CD8-positive, alpha-beta memory T cell (primary cell): ENCODE measurements at places on chromosomes 3 and 15. TPM values are rescaled to one million over a fixed set of nuclear protein-coding genes. Genes with fewer than 3 reads are reported as not detected.

DNA sequence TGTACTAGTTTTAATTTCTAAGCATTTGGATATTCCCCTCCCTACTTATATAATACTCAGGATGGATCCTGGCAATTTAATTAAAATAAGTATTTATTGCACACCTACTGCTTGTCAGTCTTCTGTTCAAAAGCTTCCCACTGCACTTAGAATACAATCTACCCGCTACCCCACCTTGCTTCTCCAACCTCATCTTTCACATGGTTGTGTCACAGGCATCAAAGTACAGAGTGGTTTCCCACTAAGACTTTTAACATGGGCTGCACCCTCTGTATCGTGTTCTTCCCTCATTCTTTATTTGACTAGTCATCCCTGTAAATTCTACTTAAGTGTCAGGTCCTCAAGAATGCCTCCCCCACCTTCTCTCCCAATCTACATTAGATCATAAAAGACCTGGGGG is 35.0 kb downstream of the RIOX2 start:
- DNase-seq: no peak

DNA sequence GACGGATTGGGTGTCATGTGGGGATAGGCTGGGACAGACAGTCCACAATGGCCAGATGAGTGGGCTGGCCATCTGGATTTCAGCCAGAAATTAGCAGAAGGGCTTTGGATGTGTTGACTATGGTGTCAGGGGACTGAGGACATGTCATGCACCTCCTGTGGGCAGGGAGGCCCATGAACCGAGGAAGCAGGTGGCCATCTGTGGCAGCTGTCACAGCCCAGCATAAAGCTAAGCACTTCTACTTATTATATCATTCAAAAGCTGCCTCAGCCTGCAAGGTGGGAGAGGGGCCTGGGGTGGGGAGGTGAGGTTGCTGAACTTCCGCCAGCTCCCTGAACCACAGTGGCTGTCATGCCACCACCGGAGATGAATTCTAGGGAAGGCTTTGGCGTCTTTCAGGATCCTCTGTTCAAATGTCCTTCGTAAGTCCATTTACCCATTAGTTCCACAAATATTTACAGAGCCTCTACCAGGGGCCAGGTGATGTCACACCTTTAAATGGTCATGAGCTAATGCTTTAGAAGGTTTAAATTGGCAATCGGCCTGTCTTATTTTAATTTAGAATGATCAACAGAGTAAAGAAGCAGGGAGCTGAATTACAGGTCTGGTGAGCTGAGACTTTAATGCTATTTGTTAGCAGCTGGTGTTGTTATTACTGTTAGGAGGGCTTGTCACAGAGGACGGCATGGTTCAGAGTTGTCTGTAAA is 23.6 kb upstream of the CAV3 start:
- DNase-seq: no peak

GRCh38 chr3:12598890-12599289 is 42.0 kb downstream of the MKRN2 start:
- no peak for DNase-seq

DNA sequence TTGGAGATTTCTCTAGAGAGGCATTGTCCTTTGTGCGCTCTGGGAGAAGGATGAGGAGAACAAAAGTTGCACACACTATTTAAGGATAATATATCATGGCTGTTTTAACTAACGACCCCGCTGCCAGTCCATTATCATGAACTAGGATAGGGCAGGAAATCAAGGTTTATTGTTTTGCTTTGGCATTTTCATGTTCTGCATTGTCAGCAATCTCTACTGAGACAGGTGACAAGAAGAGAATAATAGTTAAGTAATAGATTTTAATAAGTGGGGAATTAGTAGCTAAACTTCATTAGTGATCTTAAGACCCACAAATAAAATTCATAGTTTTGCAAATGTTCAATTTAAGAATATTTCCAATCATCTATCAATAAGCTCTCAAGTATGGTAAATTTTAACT is 20.6 kb upstream of the GMNC start:
- DNase-seq: no peak

RFTN1 gene
- total RNA-seq: 125 TPM

GRCh38 chr15:58065445-58066041 is at the start of gene ALDH1A2:
TSS of gene ALDH1A2 (minus strand) at chr15:58065711. CDS start at chr15:58065650, 61 bp downstream.
- DNase-seq: no peak
